ENCODE measurements at places on chromosomes 12 and 14. TPM values are rescaled to one million over a fixed set of nuclear protein-coding genes. Genes with fewer than 3 reads are reported as not detected.

NCKAP5L gene
- 14.0 TPM for total RNA-seq

DNA sequence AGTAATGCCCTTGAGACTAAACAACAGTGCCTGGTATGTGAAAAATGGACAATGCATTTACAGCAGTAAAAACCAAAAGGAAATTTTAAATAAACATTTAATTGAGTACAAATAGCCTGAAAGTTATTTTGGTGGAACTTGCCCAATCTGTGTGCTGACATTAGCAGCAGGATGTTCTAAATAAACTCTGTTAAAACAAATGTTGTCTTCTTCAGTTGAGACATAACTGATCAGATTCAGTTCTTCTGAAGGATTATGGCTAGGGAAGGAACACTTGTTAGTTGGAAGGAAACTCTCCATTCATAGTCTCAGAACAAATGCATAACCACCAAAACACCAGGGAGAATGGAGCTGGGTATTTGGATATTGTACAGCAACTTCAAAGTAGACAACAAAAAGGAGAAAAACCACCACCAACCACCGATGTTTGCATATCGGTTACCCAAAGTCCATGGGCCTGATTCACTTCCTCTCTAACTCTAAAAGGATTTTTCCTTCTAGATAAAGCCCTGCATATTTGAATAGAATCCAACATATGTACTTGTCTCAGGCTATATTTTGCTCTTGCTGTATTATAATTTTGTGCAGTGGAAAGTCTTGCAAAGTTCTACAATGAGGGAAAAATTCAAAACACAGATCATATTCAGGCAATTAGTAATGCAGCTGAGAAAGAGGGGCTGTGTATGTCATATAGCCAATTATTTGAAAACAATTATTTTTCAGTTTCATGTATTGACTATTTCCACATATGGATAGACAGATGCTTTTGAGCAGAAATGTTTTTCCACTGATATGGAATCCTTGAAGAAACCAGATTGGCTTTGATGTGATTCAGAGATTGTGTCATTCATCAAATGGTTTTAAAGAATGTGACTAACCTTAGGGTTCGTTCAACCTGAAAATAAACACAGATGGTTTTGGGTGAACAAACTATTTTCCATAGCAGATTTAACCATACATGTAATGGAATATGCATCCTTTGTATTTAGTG, 152.2 kb upstream of the BMP4 start:
- peak; percentile 88 for DNase-seq

ASCL1 gene
- total RNA-seq = not detected

DNA sequence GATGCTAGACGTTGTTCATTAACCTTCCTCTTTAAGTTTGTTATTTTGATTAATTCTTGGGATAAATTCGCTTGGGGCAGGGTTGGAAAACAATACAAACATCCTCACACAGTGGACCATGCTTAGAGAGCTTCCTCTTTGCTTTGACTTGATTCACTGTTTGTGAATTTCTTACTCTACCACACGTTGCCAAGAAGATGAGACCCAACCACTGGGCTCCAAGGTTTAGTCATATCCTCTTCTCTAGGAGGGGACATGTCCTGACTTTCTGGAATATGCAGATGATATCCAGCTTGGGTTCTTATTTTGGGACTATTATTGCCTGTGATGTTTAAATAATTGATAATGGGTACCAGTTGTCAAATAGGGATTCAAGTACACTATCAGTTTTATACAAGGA, 428.2 kb downstream of the ATP23 start:
- no peak for DNase-seq

DNA sequence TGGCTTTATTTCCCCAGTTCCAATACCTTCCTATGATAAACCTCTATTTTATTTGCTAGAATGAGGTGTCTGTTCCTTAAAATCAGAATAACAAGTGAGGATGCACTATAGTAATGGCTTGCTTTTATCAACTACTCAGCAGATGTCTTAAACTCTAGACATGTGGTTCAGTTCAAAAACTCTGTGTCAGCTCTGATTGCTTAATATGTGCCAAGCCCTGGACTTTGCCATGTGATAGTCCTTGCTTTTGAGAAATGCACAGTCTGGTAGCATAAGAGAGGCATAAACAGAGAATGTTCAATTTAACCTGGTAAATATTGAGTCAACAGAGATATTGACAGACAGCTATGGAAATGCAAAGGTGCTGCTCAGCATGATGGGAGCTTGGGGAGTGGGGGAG, 254.8 kb downstream of the PDZRN4 start:
- DNase-seq = no peak

GRCh38 chr12:122206976-122207375, 3.5 kb downstream of the B3GNT4 start:
- DNase-seq = no peak

DNA sequence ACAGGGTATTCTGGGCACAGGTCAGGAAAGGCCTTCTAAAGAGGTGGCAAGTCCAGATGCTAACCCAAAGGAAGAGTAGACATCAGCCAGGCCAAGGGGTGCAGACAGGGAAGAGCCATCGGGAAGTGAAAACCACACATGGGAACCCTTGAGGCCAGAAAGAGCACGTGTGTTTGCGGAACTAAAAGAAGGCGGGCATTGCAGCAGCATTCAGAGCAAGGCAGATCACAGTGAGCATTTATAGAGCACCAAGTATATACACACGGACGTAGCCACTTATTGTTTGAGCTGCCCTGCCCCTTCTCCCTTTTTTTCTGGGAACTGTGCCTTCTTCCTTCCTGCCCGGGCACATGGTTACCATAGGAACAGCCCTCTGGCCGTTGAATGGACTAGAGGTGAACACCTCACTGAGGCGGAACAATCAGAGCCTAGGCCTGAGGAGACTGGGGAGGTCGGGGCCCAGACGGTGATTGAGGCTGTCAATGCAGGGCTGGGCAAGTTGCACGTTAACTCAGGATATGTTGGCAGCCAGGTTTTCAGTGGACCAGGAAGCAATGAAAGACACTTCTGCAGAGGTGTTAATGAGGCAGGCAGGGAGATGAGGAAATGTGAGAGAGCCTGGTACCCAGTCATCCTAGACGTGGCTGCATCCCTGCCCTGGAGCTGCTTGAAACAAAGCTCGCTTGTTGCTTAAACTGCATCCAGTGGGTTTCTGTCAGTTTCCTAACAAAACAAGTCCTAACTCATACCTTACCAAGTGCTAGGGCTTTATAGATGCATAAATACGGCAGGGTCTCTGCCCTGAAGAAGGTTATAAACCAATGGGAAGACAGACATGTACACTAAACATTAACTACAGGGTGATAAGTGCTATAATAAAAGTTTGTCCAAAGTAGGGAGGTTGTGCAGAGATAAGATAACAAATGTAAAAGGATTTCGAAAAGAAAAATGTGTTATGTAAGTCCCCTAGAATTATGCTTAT, 34.2 kb downstream of the MOAP1 start:
- peak; percentile 30 for DNase-seq

TAS2R42 gene
- not detected for total RNA-seq

DNA sequence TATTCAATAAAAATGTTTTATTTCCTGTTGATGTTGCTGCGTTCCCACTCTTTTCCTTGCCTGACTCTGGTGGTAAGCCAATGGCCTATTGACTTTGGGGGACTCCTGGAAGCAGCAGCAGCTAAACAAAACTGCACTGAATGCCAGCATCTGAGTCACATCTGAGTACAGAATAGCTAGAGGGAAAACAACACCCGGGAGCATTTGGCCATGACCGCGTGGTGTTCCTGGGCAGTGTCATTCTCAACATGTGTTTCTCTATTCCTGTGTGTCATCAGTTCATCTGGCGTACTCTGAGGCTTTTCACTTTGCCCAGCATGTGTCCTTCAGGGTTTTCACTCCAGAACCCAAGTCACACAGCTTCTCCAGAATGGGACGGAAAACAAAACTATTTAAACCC, 238.8 kb downstream of the PAWR start:
- DNase-seq = peak; percentile 98

DNA sequence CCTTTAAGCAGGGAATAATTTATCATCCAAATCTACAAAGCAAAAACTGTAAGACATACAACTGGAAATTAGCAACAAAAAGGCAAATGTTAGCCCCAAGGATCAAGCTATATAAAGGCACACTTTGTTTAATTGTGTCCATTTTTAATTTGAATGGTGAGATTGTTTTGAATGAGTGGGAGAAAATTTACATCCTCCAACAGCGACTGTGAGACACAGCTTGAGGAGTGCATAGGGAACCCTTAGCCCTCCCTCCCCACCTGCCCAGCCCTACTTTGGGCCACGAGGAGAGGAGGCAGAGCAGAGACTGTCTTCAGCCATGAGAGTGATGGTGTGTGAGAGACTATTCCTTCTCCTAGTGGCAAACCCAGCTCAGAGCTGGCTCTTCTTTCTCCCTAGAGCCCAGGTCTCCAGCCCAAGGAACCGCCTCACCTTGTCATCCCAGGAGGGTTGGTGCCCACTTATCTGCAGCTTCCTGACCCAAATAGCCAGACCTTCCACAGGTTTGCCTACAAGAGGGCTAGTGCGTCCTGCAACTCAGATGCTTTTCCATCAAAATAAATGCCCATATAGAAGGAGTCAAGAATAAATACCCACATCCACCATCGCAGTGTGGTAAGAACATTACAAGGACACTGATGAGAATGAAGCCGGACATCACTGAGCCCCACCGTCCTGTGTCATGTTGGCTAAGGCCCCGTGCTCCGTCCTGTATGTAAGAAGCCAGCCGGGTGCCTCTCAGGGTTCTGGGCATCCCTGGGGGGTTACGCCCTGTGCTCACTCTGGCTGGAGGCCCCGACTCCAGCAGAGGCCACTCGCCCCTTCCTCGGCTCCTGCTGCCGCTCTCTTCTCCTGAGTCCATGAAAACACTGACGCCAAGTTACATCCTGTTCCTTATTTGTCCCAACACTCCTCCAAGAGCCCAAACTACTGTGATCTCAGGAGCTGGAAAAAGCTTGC, 36.4 kb upstream of the C14orf180 start:
- no peak for DNase-seq

DCN gene
- 35.6 TPM for total RNA-seq

SLC2A14 gene
- not detected for total RNA-seq

DNA sequence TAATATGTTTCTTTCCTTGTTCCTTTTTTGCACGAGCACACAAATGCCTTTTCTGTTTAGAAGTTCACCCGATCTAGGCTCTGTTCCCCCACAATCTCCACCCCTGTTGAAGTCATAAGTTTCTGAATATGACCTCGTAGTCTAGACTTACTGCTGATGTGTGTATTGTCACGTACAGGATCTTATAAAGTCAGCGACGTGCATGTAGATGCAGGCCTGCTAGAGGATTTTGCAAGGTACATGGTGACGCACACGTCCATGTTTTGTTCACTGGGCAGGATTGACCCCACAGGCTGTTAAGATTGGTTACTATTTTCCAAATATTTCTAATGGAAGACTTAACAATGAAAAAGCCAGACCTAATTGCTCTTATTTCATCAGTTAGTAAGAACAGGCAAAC, 46.2 kb upstream of the CCDC91 start:
- no peak for DNase-seq

DNA sequence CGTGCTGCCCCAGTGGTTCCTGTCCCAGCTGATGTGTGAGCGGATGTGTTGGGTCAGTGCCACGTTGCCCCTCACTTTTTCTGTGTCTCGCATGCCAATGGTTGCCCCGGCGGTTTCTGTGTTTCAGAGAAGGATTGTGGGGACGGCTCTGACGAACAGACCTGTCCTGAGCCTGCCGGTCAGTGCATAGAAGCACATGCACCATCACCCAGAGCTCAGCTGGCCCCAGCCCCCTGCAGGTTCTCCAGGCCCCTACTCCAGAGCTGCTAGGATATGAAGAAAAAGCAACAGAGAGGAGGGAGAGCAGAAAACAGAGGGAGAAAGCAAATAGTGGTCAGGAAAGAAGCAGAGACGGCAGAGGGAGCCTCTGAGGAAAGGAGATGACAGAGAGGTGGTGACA, 20.6 kb upstream of the LRP1-AS start:
- DNase-seq = no peak

AMHR2 gene
- not detected for total RNA-seq

NTS gene
- total RNA-seq = 6.1 TPM

CLEC6A gene
- total RNA-seq = not detected

DNA sequence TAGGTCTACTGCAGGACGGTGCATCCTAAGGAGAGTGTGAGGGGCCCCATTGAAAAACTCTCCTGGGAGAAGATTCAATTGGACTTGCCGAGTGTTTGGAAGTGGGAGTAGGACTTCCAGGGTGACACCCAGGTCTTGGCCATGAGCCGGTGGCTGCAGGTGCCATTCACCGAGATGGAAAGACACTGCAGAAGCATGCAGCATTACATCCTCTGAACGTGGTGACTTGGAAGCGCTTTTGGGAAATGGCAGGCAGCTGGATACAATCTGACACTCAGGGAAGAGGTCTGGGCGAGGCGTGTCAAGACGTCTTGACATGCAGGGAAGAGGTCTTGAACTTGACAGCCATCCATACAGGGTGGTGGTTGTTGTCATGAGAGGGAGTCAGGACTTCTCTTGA, 126.9 kb downstream of the PAPOLA start:
- no peak for DNase-seq

DNA sequence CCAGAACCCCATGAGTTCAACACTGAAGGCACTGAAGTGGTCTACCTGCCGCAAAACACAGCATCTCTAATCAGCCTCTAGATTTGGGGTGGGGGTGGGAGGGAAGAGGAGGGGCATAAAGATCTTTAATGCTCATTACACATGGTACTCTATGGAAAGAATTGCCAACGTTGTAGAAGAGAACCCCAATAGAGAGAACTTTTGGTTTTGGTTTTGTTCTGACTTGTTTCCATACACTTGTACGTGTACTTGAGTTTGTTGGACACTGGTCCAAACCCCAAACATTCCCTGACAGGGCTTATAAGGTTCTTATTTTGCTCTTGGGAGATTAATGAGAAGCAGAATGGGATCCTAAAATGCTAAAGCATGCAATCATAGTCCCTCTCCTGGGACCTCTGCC, 31.0 kb downstream of the GNPTAB start:
- DNase-seq = no peak

- DNase-seq = no peak
Observed at GRCh38 chr12:24631676-24632426, 317.1 kb downstream of the BCAT1 start.

DNA sequence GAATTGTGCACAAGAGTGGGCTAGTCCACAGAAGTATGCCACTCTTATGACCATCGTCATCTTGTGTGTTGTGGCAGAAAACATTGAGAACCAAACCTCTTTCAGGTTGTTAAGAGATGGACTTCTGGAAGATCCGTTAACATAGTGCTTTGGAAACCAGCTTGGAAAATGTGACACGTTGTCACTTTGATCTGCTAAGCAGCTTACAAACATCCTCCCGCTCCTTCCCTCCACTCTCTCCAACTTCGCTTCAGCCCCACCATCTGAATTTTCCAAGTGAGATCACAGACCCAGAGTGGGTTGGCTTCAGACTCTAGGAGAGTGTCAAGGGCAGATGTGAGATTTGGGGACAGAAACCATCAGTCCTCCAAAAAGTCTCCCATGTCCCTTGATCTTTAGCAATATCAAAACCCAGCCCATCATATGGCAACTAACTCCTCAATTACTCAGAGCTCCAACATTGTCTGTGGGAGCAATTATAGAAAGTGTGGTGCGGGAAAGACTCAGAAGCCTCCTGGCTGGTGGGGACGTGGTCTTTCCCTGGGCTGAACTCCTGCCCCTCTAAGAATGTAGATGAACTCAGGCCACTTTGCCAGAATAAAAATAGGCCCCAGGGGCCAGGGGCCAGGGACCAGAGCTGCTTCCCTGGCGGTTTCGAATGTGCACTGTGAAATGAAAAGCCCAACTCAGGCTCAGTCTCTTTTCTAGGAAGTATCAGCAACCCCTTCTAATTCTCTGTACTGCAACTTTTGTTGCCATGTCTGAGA, 129.5 kb downstream of the SLC38A6 start:
- no peak for DNase-seq

AVPR1A gene
- under 0.01 TPM for total RNA-seq

GPD1 gene
- total RNA-seq = not detected

CCDC196 gene
- not detected for total RNA-seq

IL22 gene
- not detected for total RNA-seq
